ENCODE measurements at places on chromosomes 7 and 10.

DNA sequence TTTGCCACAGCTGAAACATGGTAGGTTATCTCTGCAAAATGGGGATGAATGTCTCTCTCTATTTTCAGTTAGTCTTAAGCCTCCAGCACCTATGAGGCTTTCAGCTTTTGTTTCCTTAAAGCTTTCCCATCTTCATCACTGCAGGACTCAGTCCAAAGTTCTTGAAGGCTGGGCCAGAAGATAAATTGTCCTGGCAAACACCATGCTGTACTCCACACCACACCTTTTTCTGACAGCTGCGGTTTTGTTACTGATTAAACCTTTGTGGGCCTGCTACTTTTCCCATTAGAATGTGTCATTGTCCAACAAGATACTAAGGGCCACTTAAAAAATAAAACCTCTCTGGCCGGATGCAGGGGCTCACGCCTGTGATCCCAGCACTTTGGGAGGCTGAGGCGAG, 87.2 kb upstream of the A1CF start:
- DNase-seq: no peak

DNA sequence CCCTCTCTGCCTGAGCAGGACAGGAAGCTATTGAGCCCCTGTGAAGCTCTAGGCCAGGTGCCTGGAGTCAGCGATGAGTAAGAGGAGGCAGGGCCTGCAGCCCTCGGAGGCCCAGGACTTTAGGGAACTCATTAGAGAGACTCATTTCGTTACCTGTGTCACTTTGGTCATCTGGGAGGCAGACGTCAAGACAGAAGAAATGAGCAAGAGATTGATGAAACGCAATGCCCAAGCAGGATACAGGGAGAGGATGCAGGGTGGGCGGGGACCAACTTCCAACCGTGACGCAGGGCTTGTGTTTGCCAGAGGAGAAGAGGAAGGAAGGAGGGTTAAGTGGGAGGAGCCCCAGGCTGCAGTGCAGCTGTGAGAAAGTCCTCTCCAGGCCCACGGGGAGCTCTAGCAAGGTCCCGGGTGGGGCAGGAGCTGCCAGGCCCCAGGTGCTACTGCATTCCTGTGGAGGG, 26.4 kb upstream of the GNA12 start:
- no peak for DNase-seq

- no peak for DNase-seq
Measured at GRCh38 chr10:121886997-121887622, 40.7 kb downstream of the ATE1 start.

- no peak for DNase-seq
Measured at GRCh38 chr7:48414011-48414732, 242.9 kb downstream of the ABCA13 start.

- no peak for DNase-seq
Measured at GRCh38 chr10:6478722-6479121, 101.4 kb downstream of the PRKCQ start.

GRCh38 chr10:35119378-35119777, 7.3 kb upstream of the CREM start:
- no peak for DNase-seq

DNA sequence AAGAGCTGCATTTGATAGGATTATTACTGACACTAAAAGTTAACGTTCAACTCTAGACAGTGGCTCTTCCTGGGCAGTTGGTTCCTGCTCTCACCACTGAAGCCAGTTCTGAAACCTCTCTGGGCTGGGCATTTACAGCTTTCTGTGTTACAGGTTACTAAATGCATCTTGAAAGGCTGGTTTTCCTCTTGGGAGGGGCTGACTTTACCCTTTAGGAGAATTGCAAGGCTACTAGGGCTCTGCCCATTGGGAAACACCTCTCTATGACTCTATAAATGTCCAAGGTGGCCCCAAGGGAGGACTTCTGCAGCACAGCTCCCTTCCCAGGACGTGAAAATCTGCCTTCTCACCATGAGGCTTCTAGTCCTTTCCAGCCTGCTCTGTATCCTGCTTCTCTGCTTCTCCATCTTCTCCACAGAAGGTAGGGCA, at the start of gene GPR15LG:
GPR15LG (plus strand) TSS at position 301 of the 429 bp plus-strand sequence; CDS start at position 352, 51 bp downstream.
- no peak for DNase-seq

GRCh38 chr10:58477902-58478301, 34.8 kb upstream of the BICC1 start:
- no peak for DNase-seq

DNA sequence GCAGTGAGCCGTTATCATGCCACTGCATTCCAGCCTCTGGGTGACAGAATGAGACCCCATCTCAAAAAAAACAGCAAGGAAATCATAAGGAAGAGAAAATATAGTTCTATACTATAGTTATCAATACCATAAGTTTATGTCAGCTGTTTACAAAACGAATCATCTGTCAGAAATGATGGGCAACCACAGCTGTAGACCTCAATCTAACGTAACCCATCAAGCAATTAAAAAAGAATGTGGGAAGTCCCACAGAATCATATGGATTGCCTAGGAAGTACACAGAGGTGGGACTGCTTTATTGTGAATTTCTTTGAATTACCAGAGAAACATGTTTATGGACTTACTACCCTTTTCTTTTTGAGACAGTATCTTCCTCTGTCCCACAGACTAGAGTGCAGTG, 6.9 kb downstream of the NRBF2 start:
- DNase-seq: no peak

GRCh38 chr10:75018251-75018650, 93.2 kb upstream of the SAMD8 start:
- DNase-seq: no peak

DNA sequence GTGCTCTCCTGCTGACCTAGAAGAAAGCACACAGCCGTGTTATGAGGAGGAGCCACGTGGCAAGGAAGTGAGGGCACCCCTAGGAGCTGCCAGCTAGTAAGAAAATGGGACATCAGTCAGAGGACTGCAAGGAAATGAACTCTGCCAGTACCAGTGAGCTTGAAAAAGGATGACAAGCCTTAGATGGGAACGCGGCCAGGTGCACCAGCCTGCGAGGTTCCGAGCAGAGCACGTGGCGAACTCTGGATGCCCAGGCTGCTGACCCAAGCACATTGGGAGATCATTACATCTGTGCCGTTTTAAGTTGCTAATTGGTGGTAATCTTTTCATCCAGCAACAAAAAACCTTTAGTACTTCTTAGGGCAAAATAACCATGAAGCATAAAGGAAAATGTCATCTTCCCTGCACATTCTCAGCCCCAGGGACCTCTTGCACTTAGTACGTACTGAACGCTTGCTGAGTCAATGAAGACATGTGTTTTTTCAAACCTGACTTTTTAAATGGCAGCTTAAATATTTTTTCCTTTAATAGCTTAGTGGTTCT, 69.4 kb downstream of the AMZ1 start:
- DNase-seq: no peak

DNA sequence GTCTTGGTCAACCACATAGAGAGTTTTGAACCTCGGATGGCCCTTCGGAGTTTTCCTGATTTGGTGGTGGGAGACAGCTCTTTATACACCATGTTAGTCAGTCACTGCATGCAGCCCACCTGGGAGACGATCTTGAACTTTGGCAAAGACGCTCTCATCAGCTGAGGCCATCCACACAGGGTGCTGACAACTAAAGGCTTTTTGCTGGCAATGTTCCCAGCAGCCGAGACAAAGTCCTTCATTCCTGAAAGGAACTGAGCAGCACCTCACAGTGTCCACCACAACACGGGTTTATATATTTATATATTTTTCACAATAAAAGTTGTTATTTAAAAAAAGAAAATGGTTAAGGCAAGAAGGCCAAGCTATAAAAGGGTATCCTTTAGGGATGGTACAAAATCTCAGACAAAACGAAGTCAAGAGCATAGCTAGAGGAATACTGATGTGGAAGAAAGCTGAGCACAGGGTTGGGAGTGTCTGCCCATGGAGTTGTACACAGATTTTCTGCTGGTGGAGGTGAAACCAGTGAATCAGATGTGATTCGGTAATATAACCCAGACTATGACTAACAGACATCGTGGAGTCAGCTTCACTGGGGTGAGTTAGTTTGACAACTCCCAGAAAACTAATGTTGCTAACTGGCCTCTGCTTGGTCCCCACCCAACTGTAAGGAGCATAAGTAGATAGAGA, 27.4 kb upstream of the CAPZA2 start:
- no peak for DNase-seq

DNA sequence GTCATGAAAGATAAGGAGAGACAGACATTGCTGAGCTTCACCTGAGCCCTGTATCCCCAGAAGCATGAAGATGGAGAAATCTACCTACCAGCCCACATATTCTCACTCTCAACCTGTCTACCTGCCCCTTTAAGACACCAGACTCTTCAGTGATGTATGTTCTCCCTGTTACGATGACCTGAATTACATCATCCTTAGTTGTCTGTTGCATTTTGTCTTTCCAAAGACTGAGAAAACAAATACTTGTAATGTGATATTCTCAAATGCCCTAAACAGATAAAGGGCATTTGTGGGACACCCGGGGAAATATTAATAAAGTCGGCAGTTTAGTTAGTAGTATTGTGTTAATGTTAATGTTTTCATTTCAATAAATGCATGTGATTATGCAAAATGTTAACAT, 305.8 kb upstream of the IGFBP3 start:
- no peak for DNase-seq

DNA sequence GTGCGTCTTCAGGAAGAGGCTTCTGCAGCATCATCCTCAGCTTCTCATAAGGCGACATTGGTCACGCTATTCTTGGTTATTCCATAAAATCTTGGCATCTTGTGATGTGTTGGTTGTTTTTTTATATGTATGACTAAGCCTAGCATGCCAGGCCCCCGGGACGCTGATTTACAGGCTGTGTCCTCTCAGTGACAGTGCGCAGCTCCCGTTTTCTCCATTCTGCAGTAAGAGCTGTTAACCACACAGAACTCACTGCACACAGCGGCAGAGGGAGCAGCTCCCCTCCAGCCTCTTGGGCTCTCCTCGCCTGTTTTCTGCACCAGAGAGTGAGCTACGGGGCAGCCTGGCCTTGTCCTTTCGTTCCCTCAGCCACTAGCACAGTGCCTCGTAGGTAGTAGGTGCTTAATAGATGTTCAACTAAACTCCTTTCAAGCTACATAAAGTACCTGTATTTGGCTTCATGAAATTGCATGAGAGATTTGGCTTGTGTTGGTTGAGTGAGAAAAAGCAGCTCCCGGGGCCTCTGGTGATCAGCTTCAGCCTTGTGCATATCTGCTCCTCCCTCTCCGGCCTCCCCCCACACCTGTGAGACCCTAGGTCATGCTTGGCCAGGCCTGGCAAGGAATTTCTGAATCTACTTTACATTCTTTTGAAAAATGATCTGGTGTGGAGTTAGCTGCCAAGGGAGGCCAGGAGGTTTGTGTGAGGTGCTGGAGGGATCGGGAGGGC, 116.2 kb downstream of the WDR37 start:
- no peak for DNase-seq

GRCh38 chr10:51879238-51879637, 179.8 kb upstream of the CSTF2T start:
- no peak for DNase-seq

- no peak for DNase-seq
Measured at GRCh38 chr10:57249615-57250281, 888.7 kb upstream of the ZWINT start.

- no peak for DNase-seq
Measured at GRCh38 chr7:142334236-142334635, 76.4 kb upstream of the PRSS58 start.

DNA sequence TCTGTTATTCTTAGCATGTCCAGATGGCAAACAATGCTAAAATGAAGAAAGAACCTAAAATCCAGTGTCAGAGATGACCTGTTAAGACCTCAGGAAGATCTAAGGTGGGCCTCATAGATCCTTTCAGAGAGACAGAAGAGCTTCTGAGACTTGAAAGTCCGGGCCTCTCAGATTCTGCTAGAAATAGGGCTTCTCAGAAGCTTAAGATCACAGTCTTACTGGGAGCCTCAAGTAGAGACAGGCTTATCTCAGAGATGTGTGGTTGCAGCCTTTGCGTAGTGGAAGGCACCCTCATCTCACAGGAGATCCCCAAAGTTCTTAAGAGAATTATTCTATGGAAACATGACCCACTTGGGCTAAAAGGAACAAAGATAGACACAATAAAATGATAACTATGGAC, 642.8 kb downstream of the TNS3 start:
- no peak for DNase-seq

- no peak for DNase-seq
Measured at GRCh38 chr7:118059209-118059608, 124.8 kb upstream of the LSM8 start.

DNA sequence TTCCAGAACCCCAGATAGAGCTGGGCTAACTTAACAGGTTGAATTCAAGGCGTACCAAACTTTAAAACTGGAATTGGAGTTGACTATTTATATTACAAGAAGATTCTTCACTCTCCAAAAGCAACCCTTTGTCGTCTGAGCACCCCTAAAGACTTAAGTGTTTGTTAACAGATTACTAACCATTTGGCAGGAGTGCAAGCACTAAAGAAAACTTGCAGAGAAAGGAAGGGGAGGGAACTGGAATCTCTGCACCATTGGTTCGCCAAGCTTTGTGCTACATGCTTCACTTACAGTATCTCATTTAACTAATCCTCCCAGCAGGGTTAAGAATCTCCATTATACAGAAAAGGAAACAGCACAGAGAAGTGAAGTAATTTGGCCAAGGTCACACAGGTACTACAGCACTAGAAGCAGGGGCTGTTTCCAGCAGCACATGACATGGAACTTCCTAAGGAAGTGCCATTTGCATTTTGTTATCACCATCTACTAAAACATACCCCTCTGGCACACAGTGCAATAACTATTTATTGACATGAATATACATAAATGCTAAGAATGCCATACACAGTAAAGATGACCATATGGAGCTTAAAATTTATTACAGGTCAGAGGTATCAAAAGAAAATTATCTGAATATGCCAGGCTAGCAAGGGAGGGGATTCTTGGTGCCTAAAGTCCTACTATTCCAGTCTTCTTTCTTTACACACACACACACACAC, 201.2 kb downstream of the KCNMA1 start:
- no peak for DNase-seq

DNA sequence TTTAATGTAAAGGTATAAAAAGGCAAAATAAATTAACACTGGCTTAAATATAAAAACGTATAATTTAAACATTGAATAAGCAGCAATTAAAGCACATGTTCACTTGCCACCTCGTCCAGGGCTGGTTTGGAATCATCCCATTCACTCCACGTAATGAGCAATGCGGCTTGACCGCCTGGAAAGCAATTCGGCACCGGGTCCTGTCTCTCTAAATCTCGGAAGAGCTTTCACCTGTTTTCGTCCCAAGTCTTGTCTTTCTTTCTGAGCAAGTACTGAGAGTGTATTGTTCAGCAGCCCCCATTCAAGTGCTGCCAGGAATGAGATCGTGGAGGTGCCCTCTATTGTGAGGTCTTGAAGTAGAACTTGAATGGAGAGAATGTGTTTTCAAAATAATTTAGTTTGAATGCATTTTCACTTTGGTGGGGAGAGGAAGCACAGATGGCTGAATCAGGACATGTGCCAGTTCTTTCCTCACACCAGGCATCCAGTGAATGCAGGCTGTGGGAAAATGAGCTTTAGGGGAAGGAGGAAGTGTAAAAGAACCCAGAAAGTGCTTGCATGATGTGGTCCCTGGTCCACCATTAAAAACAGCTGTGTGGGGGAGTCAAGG, 515.2 kb downstream of the REEP3 start:
- DNase-seq: no peak

DNA sequence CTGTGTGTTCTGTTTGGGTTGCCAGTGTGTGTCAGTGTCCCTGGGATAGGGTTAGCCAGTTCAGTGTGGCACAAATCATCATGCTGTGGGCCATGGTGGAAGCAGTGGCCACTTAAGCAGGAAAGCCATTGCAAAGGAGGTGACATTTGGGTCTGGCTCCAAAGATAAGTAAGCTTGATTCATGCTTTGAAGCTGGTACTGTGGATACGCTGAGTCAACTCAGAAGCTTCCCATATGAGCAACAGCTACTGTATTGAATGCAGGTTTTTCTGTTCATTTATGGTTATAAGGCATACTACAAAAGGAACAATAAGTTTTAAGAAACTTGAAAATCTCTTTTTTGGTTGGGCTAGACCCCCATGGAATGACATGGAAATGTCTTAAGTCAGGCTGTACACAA, 143.1 kb downstream of the BMPER start:
- DNase-seq: no peak
